ENCODE measurements at places on chromosomes 7 and 10.

DNA sequence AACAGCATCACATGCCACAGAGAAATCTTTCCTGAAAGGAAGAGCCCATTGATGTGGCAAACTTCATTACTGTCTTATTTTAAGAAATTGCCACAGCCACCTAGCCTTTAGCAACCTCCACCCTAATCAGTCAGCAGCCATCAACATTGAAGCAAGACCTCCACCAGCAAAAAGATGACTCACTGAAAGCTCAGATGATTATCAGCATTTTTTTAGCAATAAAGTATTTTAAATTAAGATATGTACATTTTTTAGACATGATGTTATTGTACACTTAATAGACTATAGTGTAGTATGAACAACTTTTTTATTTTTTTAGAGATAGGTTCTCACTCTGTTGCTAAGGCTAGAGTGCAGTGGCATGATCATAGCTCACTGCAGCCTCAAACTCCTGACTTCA is 14.8 kb downstream of the STEAP1B start:
- no peak for DNase-seq

DNA sequence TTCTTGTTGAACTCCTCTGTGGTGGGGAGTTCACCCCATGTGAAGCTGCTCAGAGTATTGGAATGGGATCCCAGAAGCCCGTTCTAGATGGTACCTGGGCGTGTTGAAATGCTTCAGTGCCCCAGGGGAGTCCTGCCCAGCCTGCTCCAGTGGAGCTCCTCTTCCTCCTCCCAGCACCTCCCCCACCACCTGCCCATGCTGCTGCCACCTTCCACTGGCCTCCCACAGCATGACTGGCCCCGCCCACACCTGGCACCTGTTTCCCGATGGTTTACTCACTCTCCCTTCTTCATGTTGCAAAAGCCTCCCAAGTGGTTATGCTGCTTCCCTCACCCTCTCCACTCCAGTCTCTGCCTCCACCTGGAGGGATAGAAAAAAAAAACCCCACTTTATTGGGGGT is 32.2 kb upstream of the PCBD1 start:
- peak; percentile 44 for DNase-seq

DNA sequence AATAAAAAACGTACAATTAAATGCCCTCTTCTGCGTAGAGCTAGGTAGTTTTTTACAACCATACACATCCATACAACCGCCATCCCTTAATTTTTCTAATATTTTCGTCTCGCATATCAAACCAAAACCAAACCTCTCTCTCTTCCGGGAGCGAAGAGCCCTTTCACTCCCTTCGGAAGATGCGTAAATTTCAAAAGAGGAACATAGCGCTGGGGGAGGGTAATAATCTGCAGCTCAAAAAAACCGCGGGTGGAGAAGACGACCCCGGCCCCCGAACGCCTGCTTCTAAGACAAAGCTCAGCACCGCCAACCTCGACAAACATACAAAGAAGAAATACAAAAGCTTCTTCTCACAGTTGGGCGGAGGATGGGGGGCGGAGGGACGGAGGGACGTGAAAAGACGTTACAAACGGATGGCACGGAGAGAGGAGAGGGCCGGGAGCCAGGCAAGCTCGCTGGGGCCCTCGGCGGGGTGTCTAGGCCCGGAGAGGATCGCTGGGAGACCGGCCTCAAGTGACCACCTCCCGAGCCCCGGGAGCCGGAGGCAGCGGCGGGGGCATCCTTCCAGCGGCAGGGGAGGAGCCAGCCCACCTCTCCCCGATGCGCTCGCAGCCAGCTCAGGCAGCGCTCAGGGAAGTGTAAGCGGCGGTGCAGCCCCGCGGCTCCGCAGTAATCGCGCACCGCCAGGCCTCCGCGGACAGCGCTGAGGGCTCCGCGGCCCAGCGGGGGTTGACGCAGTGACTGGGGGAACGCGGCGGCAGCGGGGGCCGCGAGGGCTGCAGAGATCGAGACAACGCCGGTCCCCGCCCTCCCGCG is 851 bp downstream of the MKRN1 start:
- peak; percentile 52 for DNase-seq

- no peak for DNase-seq
Observed at GRCh38 chr7:50160206-50160605, 67.2 kb upstream of the ZPBP start.

DNA sequence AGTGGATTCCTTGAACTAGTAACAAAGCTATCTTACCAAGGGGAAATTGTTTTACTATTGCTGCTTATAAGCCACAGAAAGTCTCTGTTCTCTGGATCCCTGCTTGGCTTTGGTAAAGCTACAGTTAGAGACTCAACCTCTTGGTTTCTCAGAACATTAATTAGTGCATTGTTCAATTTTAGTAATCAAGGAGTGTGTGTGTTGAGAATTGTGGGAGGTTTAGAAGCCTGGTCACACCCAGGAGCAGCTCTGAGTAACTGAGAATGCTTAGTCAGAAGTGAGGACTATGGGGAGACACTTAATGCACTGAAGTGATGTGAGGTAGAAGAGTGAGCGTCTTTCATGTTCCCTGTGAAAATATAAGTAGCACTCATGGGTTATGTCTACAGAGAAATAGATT is 8.2 kb upstream of the ACTA2 start:
- DNase-seq = no peak

DNA sequence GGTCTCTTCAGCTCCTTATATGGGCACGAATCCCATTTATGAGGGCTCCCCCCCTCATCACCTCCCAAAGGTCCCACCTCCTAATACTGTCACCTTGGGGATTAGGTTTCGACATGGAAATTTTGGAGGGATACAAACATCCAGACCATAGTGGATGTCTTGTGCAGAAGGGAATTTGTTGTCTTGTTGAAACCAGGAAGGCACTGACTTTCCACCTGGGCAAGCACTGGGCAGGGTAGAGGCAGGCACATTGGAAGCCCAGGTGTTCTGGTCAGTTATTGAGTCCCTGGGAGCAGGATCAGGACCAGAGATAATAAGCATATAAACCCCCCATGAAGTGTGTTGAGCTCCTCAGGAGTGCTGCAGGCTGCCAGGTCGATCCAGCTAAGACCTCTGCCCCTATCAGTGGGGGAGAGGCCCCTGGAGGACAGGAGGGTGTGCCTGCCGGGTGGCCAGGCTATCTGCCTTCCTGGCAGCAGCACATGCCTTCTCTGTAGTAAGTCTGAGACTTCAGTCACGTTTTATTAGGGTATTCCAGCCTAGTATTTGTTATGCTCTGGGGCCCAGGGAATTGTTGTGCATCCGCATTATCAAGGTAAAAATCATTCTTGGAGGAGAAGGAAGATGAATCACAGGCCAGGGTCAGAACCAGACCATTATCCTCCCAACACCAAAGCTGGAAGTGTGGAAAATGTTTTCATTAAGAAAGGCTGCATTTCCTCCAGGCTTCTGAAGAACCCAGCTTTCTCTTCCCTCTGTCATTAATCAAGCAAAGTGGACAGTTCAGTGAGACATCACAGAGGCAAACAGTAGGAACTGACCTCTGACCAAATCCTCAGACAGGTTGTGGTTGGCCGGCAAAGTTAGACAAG is 503.1 kb downstream of the GRID1 start:
- DNase-seq = no peak

DNA sequence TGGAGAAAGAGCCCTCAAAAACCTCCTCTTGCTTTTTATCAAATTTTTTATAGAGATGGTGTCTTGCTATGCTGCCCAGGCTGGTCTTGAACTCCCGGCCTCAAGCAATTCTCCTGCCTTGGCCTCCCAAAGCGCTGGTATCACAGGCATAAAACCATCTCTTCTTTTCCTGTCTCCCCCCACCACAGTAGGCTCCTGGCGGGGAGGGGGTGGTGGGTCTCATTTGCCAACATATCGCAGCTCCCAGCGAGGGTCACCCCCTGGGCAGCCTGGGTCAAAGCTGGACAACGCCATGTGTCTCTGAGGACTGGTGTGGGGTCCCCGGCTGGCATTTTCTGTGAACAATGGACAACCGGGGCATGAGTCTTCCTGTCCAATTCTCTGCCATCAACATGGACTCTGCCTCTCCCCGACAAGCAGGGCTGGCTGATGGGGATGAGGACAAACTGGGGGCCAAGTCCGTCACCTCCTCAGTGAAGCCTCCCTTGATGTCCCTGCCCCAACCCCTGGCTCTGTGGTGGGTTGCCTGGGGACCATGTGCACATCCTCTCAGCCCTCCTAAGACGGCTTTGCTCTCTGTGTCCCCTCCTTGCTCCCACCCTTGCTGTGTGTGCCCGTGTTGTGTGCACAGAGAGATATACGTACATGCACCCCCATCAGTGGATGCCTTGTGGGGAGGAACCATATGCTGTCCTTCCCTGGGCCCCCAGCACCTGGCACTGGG is 86.4 kb upstream of the GNA12 start:
- no peak for DNase-seq
